ENCODE measurements at places on chromosomes 5 and 9.

DNA sequence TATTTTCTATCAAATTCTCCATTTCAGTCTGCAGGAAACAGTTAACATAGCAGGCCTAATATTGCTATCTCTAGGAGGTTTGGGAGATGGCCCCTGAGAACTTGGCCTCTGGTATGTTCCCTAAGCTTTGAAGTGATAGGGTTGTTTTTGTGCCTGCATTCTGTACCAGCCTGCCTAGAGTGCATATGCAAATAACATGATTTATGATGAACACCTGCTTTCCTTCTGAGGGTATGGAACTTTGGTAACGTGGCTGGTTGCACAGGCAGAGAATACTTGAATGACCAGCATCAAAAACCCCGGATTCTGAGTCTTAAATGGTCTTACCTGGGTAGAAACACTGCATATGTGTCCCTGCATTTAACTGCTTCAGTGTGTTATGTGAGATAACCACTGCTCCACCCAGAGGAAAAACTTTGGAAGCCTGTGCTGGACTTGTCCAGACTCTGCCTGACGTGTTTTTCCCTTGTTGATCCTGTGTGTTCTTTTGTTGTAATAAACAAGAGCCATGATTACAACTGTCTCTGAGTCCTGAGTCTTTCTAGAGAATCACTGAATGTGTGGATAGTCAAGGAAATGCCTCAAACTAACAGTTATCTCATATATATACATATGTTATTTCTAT, 111.3 kb upstream of the ABCA1 start:
- DNase-seq = no peak

DNA sequence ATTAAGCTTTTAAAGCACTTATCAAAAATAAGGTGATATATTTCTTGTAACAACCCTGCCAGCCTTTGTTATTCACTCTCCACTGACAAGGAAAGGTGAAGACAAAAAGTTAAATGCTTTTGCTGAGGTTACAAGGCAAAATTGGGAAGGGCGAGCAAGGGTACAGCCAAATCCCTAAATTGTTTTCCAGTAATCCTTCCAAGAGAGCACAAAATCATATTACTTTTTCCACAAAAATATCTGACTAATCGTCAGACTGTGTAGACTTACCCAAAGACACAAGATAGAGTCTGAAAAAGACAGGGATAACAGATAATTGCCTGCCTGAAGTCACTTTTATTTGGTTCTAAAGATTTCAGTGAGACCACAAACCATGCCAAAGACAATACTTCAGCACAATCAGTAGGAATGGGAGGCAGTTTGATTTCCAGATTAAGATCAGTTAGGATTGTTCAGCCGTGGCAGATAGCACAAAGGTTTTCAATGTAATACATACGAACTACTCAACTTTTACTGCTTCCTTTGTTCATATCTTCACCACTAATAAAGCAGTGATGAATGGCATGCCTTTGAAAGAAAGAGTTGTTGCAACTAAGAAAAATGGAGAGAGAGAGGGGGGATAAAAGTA, 383.8 kb upstream of the TUSC1 start:
- no peak for DNase-seq

DNA sequence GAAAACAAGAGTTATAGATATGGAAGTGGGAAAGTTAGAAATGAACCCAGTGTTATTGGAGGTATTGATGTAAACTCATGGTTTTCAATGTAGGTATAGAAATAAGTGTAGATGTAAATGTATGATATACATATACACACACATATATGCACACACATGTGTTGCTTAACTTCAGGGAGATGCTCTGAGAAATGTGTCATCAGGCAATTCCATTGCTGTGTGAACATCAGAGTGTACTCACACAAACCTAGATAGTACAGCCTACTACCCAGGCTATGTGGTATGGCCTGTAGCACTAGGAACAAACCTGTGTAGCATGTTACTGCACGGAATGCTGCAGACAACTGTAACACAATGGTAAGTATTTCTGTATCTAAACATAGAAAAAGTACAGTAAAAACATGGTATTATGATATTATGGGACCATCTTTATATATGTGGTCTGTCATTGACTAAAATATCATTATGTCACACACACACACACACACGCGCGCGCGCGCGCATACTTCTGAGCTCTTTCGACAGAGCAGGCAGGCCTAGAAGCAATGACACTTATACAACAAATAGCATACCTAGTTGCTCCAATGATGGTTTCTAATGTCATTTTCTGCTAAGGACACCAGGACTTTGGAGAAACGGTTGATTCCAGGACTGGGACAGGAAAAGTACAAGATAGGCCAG, 86.6 kb downstream of the MACROH2A1 start:
- no peak for DNase-seq

DNA sequence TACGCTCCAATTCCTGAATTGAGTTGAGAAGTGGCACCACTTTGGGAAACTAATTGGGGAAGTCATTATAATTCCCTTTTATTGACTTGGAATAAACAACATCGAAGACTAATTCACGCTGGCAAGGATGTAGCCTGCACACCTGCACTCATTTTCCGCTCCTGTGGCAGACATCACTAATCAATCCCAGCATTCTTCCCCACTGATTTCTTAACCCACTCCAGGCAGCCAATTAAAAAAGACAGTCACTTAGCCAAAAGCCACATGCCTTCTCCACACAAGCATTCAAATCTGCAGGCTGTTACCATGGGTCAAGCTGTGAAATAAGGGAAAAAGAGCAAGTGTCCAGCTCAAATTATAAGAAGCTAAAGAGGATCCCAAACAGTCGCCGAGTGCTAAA, 68.2 kb upstream of the HRH2 start:
- DNase-seq = no peak

GRCh38 chr5:81779125-81779915, 28.4 kb upstream of the SSBP2 start:
- DNase-seq = peak; percentile 38

DNA sequence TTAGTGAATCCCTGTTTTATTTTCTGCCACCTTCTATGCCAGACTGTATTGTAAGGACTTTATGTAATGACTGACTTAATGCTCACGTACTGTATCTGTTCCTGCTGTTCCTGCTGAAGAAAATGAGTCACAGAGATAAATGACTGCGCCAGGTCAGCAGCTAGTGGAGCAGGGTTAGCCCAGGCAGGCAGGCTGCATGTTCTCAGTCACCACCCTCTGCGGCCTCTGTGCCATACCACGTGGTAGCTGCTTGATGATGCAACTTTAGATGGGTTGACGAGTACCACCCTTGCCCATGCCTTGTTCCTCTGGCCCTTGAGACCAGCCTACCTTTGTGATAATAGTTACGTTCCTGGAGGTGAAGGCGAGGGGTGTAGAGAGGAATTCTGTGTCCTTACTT, 161.9 kb downstream of the TRIO start:
- DNase-seq = no peak

GRCh38 chr5:71932655-71933338, 174.5 kb upstream of the MAP1B start:
- no peak for DNase-seq

GRCh38 chr5:79561525-79561893, 47.6 kb upstream of the HOMER1 start:
- DNase-seq = peak; percentile 30

- no peak for DNase-seq
These were observed 121.4 kb upstream of the C6 start for GRCh38 chr5:41334758-41335157.

DNA sequence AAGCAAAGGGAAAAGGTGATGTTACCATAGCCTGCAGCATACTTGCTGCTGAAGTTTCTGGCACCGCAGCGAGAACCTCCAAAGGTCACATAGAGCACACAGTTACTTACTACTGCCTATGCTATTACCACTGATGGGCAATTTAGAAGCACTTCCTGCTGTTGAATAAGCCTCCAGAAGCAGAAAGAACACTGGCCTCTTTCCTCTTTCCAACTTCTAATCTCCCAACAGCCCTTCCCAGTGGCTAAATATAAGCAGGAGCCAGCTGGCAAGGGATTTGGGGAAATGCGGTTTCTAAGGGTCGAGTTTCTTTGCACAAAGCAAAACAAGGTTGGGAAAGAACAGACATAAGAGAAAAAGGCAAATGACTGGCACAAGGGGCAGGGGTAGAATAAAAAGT, 669.2 kb upstream of the ACO1 start:
- DNase-seq = no peak

DNA sequence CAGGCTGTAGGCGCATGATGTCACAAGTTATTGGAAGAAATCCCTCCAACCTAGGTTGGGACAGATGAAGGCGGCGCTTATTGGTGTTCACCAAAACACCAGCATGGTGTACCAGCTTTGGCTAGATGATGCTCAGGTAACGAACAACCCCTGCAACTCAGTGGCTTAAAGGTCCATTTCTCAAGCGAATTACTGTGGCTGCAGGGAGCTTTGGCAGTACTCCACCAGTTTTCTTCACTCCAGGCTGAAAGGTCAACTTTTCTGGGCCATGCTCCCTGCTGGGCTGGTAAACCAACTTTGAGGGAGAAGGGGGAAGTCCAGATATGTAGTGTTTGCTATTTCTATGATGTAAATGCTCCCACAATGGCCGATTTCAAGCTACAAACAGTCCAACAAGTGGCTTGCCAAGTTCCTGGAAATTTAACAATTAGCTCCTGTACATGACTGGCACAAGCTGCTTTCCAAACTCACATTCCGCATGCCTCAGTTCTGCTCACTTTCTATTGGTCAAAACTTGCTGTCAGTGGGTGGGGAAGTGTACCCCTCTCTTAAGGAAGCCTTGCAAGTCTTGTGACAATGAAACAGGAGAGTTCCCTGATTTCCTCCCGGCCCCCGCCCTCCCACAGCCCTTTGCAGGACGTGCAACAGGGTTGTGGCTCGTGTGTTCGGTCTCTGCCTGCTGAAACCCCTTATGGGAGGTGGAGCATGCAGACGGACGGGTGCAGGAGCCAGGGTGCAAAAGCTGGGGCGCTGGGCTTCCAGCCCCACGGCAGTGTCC, 588 bp upstream of the ZBED3 start:
- no peak for DNase-seq

DNA sequence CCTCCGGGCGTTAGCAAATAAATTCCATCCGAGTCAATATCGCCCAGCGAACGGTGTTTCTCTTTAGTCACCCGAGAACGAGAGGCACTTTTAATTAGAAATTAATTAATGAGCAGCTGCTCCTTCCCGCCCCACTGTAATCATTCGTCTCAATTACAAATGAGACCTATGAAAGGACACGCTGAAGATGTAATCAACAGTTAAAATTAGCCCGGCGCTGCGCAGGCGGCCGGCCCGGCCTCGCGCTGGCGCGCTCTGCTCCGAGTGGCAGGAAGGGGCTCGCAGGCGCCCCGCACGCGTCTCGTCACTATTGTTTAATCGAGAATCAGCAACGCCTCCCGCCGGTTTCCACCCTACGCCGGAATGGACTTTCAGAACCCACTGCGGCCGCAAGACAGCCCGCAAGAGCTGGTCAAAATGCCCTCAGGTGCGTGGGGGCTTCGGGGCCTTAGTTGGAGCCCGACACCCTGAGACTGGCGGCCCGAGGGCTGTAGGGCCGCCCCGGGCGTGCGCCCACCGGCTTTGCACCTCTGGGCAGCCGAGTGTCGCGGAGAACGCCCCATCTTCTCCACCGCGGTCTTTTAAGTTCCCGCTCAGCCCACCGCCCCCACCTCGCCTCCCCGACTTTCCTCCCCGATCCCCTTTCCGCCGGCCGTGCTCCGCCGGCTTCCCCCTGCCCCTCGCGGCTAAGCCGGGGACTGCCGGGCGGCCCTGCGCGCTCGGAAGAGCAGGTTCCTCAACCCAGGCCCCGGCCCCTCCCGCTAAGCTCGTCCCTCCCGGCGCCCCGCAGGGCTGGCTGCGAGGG, 597 bp upstream of the IRX4 start:
- no peak for DNase-seq

DNA sequence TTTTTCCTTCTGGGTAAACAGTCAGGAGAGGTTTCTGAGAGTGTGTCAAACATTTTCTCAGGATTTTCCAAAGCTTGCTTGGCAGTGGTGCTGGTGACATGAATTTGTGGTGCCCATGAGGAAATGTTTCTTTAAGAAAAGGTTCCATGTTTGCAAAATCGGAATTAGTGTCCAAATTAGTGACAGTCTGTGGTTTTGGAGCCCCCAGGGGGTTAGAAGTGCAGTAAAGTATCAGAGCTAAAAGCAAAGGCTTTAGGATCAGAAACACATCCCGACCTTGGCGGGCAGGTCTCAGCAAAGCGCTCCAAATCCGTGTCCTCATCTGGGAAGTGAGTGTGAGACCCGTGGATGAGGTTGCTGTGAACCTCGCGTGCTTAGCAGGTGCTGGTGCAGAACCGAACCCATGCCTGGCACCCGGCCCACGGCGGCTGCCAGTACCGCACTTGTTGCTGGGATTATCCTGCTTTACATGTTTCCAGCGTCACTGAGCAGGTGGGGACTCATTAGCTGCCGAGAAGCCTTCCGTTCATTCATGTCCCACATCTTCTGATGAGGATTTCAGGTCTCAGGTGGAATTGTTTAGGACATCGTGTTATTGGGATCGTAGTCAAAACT, 70.8 kb upstream of the COL5A1 start:
- DNase-seq = no peak

GRCh38 chr5:163505049-163505367, 411 bp upstream of the MAT2B start:
- DNase-seq = no peak

- no peak for DNase-seq
These were observed 14.3 kb downstream of the LHFPL2 start for GRCh38 chr5:78634229-78634628.

GRCh38 chr9:133474215-133474614, 4.7 kb downstream of the SLC2A6 start:
- no peak for DNase-seq

- DNase-seq = no peak
These were observed 9.1 kb upstream of the ZNF608 start for GRCh38 chr5:124755565-124755964.

- DNase-seq = no peak
These were observed 273.7 kb downstream of the FANCC start for GRCh38 chr9:95043826-95044225.

- no peak for DNase-seq
These were observed 43.1 kb downstream of the ZNF366 start for GRCh38 chr5:72464071-72464470.

GRCh38 chr9:19533373-19533772, 124.6 kb downstream of the ACER2 start:
- DNase-seq = no peak

DNA sequence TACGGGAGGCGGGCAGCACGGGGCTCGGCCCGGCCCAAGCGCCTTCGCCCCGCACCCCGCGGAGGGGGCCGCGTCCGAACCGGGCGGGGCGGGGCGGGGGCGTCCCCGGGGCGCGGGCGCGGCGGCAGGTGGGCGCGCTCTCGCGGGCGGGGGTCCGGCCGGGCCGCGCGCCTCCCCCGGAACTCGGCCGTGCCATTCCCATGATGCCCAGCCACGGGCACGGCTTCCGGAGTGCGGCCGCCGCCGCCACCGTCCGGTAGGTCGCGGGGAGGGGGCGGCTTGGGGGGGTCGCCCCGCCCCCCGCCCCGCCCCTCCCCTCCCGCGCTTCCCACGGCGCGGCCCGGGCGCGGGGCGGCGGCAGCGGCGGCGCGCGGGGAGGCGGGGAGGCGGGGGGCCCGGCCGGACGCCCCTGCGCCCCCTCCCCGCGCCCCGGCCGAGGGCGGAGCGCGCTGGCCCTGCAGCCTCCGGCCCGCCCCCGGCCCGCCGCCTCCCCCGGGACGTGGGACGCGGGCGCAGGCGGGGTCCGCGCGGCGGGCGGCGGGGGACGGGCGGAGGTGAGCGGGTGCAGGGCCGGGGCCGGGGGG, at the start of gene PPP1R26:
TSS of gene PPP1R26 (plus strand) at position 314 of the 584 bp plus-strand sequence. CDS start 4,729 bp downstream, outside the sequence.
- no peak for DNase-seq

GRCh38 chr5:59640411-59640810, 253.1 kb downstream of the PDE4D start:
- no peak for DNase-seq

- DNase-seq = no peak
These were observed 52.3 kb downstream of the COL15A1 start for GRCh38 chr9:98995971-98996504.
